ENCODE measurements at places on chromosomes 7 and 10.
A peak's percentile ranks its signal among the peaks of the same experiment; 100 is the strongest.

GRCh38 chr7:96654630-96655188 is 54.9 kb downstream of the SEM1 start:
- no peak for DNase-seq

DNA sequence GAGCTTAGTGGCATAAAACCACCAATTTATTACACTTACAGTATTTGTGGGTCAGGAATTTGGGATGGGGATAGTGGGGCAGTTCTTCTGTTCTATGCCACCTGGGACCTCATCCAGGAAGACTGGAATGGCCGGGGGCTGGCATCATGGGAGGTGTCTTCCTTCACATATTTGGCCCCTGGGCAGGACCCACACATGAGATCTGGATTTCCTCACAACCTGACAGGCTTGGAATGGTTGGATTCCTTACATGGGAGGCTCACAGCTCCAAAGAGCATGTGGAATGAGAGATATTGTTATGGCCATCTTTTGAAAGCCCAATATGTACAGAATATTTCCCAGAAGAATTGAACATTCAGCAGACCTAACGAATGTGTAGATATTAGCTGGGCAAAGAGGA is 21.9 kb downstream of the LSMEM1 start:
- DNase-seq = no peak

DNA sequence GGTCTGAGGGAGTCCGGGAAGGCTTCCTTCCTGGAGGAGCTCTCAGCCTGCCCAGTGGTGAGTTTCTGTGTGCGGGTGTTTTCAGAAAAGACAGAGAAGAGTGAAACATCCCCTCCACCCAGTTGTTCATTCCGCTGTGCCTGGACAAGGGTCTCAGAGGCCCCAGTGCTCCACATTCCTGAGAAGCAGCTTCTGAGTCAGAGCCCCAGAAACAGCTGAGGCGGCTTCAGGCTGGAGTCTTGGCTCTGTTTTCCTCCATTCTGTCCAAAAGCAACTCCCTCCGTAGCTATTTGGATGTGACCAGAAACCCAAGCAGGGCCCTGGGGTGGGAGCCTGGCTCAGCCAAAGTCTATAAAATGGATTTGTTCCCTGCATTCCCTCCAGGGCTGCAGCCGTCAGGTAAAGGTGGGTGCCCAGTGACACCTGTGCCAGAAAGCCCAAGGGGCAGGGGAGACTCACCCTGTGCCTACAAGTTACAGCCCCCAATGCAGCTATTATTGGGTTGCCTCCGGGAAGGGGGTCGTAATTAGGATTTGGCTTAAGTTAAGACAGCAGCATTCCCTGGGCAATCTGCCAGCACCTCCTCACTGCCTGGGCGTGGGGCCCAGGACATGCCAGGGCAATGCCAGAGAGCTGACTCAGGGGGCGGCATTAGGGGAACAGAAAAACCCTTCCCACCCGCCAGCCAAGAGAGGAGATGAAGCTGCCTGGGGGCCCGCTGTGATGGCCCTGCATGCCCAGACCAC is 13.1 kb upstream of the CAMK2G start:
- peak; percentile 92 for DNase-seq

DNA sequence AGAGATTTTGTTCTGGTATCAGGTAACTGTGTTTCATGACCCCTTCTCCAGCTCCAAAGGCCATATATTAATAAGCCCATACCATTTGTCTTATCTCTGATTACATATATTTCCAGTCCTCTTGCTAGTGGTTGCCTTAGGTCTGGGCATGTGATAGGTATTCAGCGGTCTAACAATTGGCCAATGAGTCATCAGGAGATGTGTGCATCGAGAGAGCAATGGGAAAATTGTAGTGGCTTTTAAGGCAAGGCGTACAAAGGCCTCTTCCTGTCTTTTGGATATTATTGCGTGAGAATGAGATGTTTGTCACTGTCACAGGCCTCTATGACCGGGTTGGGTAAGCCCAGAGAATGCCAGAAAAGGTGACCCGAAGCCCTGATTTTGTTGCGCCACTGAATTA is 38.6 kb upstream of the SFRP5 start:
- no peak for DNase-seq

DNA sequence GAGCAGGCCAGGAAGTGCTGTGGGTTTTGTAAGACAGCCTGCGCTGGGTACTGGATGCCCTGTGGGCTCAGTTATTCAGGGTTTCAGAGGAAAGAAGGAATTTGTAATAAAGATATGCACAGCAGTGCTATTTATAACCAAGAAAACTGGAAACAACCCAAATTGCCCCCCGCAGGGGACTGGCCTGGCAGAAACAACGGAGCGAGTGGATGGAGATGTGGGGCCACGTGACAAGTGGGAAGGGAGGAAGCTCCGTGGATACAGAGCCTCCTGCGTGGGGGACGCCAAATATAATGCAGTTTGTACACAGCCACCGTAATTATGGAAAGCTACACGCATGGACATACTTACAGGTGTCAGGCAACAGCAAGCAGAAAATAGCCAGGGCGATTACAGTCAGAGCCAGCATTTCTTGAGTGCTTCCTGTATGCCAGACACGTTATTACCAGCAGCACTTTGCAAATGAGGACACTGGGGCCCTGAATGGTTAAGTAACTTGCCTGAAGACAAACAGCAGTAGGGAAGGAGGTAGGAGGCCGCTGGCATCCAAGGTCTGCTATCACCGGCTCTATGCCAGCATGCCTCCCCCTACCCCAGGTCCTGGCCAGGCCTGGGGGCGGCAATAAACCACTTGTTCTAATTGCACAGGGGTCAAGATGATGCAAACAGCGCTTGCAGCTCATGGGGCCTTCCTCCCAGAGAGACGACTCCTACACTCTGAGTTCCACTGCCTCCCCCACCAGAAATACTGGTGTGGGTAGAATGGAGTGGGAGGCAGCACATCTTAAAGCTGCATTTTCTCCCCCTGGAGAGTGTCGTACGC is 8.7 kb upstream of the CAMK2B start:
- DNase-seq = no peak

GRCh38 chr7:65980478-65981250 is 1.3 kb downstream of the GUSB start:
- peak; percentile 81 for DNase-seq

- no peak for DNase-seq
Measured at GRCh38 chr7:129616530-129616929, 5.0 kb downstream of the NRF1 start.

- no peak for DNase-seq
Measured at GRCh38 chr10:121613456-121613855, 15.2 kb upstream of the FGFR2 start.

- peak; percentile 76 for DNase-seq
Measured at GRCh38 chr10:3749600-3749999, 35.4 kb downstream of the KLF6 start.

DNA sequence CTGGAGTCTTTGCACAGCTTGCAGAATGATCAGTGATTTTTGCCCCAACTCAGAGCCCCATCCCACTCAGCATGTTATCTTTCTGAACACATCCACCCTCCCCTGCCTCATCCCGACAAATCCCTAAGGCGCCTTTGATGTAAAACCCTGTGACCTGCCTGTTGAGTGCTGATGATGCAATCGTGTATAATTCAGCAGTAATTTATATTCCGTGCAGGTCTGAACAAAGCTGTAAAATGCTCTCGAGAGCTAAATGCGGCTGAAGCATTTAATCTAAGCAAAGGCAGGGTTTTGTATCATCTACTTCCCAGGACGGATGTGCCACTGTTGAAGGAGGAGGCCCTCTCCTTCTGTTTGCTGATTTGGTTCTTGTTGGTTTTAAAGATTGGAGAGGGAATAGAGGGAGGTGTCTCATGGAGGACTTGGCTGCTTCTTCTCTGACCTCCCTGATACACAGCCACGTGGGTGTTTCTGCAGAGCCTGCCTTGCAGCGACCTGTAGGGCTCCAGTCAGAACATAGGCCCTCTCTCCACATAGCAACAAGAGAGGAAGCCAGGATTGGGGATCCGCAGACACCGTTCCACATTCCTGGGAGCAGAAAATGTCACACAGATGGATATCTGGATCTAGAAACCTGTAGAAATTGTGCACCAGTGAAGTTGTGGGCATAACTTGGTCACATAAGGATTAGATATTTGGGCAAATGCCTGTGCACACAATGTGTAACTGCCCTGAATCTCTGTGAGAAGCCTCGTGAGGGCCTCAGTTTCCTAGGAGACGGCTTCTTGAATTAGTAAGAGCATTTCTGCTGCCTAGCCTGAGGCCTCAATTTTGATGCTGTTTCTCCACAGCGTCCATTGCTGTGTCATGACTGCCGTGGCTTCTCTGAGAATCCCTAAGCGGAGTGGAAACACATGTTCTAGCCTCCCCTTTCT is 90.2 kb upstream of the AGK start:
- DNase-seq = no peak

All from adrenal gland (tissue), 19 donors.